Panc1 (cell line): ENCODE measurements at places on chromosomes 13 and 19. TPM values are rescaled to one million over a fixed set of nuclear protein-coding genes. Genes with fewer than 3 reads are reported as not detected.
A peak's percentile ranks its signal among the peaks of the same experiment; 100 is the strongest.

ZNF333 gene
- total RNA-seq: 9.2 TPM

LPAR2 gene
- 16.0 TPM for total RNA-seq

DNA sequence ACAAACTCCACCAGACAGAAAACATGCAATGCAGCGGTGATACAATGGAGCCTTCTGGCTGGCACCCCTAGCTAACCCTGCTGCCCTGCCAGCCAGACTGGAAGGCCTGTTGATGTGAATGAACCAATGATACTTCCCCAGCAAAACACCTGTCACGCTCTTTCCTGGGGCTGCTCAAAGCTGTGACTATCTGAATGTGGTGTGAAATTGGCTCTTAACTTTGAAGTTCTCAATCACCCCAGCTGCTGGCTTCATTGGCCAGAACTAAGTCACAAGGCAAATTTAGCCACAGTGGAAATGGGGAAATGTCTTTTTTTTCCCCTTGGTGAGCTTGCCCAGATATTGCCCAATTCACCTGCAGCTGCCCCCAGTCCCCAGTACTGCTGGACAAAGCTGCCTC is 147.3 kb downstream of the SLC7A1 start:
- no peak for DNase-seq
- H3K4me1 ChIP-seq: no peaks in the 10 kb centered on the region
- no peak overlapping the region for H3K27ac ChIP-seq

DNA sequence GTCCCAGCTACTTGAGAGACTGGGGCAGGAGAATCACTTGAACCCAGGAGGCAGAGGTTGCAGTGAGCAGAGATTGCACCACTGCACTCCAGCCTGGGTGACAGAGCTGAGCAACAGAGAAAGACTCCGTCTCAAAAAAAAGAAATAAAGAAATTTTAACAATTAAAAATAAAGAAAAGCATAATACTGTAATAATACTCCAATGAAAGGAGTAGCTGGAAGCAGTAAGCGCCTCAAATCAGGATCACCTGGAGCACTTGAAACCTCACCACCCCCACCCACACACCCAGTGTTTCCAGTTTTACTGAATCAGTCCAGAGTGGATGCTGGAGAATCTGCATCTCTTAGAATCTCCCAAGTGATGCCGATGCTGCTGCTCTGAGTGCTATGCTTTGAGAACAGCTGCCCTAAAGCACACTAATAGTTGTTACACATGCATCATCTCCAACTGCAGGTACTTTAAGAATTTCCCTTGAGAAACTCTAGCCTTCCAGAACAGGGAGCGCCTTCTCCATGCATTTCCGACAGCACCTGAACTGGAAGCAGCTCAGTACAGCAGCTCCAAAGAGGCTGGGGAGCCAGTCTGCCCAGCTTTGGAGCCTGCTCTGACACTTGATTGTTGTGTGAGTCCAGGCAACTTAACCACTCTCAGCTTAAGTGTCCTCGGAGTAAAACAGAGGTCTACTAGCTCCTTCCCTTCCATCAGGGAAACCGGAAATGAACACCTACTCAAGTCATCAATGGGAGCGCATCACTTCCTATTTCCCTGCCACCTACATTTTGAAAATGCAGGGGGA is 2.9 kb downstream of the ABCC4 start:
- H3K27me3 ChIP-seq: no peaks in the 10 kb centered on the region
- DNase-seq: no peak
- peaks cover 30% of the 10 kb centered on the region for H3K4me1 ChIP-seq

GRCh38 chr19:6402837-6403608 is 10.1 kb upstream of the GTF2F1 start:
- no peaks in the 10 kb centered on the region for H3K36me3 ChIP-seq
- no peak for DNase-seq
- H3K4me1 ChIP-seq: no peaks in the 10 kb centered on the region
- H3K4me3 ChIP-seq: no peak overlapping the region
- H3K27ac ChIP-seq: no peak overlapping the region
- no peaks in the 10 kb centered on the region for H3K27me3 ChIP-seq

GRCh38 chr19:33812388-33813330 is 16.0 kb downstream of the KCTD15 start:
- DNase-seq: no peak
- H3K27me3 ChIP-seq: no peaks in the 10 kb centered on the region
- H3K4me1 ChIP-seq: no peaks in the 10 kb centered on the region

- H3K4me3 ChIP-seq: no peak overlapping the region
- no peaks in the 10 kb centered on the region for H3K36me3 ChIP-seq
- no peak for DNase-seq
Observed at GRCh38 chr19:17436874-17437267, 11.6 kb downstream of the TMEM221 start.

GRCh38 chr13:42532561-42533335 is 41.2 kb upstream of the TNFSF11 start:
- H3K36me3 ChIP-seq: no peaks in the 10 kb centered on the region
- DNase-seq: no peak
- no peaks in the 10 kb centered on the region for H3K4me1 ChIP-seq
- peaks cover 2% of the 10 kb centered on the region; the same call in 1 of the 2 replicates for H3K27me3 ChIP-seq

DNA sequence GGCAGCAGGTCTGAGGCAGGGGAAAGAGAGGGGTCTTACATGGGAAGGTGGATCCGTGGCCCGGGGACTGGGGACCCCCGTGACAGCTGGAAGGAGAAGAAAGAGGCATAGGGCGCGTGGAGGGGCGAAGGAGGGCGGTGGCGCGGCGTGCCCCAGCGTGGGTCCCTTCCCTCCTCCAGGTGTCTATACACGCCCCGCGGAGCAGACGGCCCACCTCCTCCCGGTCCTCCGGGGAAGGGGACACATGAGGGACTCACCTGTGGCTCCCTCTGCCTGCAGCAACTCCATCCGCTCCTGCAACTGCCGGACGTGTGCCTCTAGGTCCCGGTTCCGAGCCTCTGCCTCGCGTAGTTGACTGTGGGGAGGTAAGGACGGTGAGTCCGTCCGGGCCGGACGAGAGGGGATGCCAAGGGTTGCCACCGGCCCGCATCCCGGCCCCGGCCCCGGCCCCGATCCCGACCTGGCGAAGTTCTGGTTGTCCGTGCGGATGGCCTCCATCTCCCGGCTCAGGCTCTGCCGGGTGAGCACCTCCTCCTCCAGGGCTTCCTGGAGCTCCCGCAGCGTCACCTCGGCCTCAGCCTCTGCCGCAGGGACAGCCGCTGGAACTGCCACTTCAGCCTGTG is 2.4 kb upstream of the SIX5 start:
- H3K4me1 ChIP-seq: peaks cover 20% of the 10 kb centered on the region
- peak overlapping the region; percentile 72; the same call in 1 of the 2 replicates for H3K27ac ChIP-seq
- peak overlapping the region; percentile 31; the same call in 1 of the 2 replicates for H3K4me3 ChIP-seq
- no peaks in the 10 kb centered on the region; the same call in 1 of the 2 replicates for H3K36me3 ChIP-seq

DNA sequence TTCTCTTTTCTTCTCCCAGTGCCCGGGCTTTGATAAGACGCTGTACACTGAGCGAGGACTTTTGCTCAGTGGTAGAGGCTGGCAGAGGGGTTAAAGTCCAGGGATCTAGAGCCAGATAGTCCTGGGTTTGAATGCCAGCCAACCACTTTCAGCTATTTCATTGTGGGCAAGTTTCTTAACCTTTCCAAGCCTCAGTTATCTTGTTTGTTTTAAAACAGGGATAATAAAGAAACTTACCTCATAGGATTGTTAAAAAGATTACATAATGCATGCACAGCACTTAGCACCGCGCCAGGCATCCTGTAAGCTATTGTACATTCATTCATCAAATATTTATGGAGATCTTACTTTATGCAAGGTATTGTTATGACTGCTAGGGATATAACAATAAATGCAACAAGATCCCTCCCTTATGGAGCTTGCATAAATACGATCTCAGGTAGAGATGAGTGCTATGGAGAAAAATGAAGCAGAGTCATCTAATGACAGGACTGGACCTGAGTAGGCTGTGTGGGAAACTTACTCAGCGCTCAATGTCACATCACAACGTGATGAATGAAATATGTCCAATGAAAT is 70.8 kb downstream of the LNX2 start:
- H3K4me1 ChIP-seq: no peaks in the 10 kb centered on the region
- H3K36me3 ChIP-seq: no peaks in the 10 kb centered on the region; the same call in 1 of the 2 replicates
- no peak for DNase-seq
- no peak overlapping the region for H3K4me3 ChIP-seq
- no peaks in the 10 kb centered on the region for H3K27me3 ChIP-seq

DNA sequence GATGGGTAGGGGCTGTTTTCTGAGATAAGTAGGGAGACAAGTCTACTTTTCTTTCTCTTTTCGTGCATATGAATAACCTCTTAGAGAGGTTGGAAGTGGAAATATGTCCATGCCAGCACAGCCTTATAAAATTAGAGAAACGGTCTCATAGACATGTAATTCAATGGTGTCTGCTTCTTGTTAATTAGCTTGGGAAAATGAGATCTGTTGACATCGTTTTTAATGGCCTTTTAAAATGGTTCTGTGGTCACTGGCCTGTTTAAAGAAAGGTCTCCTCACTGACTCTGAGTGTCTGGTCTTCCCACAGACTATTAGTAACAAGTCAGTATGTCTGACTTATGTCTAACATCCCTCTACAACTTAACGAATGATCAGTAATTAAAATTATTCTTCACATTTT is 487.1 kb downstream of the SLITRK6 start:
- H3K36me3 ChIP-seq: no peaks in the 10 kb centered on the region
- no peak overlapping the region for H3K27ac ChIP-seq
- H3K27me3 ChIP-seq: no peaks in the 10 kb centered on the region
- no peak for DNase-seq

DNA sequence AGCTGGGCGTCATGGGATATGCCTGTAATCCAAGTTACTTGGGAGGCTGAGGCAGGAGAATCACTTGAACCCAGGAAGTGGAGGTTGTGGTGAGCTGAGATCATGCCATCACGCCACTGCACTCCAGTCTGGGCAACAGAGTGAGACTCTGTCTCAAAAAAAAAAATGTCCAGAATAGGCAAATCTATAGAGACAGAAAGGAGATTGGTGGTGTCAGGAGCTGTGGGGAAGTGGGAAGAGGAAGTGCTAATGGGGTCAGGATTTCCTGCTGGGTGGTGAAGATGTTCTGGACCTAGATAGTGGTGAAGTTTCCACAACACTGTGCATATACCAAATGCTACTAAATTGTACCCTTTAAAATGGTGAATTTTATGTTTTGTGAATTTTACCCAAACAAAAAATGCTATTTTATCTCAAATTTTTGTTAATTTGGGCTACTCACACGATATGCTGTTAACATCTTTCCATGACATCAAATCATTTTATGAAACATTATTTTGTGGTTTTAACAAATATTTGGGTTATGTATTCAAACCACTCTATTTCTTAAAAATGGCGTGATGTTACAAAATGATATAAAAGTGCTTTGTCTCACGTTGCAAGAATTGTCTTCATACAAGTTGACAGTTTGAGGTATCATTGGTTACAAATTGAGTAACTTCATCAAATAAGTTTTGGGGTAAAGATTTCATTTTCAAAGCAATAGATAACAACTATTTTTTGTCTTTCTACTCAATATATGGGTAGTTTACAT is 7.4 kb upstream of the CYP4F3 start:
- H3K27ac ChIP-seq: no peak overlapping the region
- no peaks in the 10 kb centered on the region for H3K27me3 ChIP-seq
- no peak overlapping the region for H3K4me3 ChIP-seq
- H3K36me3 ChIP-seq: no peaks in the 10 kb centered on the region
- DNase-seq: no peak

DNA sequence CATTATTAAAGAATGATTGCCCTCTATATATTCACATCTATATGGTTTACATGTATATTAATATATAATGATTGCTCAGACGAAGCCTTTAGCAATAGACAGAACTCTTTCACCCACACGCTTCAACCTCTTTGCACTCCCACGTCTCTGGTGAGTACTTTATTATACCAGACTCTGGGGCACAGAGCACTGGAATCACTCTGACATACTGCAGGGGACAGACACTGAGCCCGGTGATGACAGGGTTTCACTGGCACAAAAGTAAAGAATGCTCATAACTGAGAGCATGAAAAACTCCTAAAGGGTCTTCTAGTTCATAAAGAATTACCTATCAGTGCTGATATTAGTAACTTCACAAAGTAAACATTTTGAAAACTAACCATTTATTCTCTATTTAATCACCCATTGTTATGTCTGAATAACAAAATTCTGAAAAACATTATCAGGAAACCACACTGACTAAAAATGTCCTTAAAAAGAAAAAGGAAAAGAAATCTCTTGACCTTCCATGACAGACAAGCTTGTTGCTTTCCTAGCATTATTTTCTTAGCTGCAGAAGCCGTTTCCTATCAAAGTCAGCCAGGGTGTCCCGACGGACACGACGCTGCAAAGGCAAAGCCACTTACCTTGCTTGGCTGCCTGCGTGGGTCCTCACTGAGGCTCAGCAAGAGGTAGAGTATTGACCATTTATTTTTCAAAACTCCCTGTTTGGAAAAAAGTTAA is 29.1 kb downstream of the TUBGCP3 start:
- no peaks in the 10 kb centered on the region for H3K27me3 ChIP-seq
- peaks cover 4% of the 10 kb centered on the region for H3K36me3 ChIP-seq
- H3K4me1 ChIP-seq: no peaks in the 10 kb centered on the region

- no peak overlapping the region for H3K27ac ChIP-seq
- H3K4me3 ChIP-seq: no peak overlapping the region
- DNase-seq: no peak
- no peaks in the 10 kb centered on the region for H3K36me3 ChIP-seq
- H3K4me1 ChIP-seq: no peaks in the 10 kb centered on the region
Observed at GRCh38 chr13:41541142-41541938, 84.0 kb downstream of the RGCC start.
